ENCODE measurements at places on chromosomes 4 and X.
A peak's percentile ranks its signal among the peaks of the same experiment; 100 is the strongest.

- DNase-seq, result no peak
Measured at GRCh38 chr4:21366312-21366711, 582.3 kb downstream of the KCNIP4 start.

DNA sequence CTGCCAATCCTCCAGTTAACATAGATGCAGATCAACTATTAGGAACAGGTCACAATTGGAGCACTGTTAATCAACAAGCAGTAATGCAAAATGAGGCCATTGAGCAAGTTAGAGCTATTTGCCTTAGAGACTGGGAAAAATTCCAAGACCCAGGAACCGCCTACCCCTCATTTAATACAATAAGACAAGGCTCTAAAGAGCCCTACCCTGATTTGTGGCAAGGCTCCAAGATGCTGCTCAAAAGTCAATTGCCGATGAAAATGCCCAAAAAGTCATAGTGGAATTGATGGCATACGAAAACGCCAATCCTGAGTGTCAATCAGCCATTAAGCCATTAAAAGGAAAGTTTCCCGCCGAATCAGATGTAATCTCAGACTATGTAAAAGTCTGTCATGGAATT lies 20.5 kb upstream of the TRIM61 start:
- DNase-seq, result no peak

DNA sequence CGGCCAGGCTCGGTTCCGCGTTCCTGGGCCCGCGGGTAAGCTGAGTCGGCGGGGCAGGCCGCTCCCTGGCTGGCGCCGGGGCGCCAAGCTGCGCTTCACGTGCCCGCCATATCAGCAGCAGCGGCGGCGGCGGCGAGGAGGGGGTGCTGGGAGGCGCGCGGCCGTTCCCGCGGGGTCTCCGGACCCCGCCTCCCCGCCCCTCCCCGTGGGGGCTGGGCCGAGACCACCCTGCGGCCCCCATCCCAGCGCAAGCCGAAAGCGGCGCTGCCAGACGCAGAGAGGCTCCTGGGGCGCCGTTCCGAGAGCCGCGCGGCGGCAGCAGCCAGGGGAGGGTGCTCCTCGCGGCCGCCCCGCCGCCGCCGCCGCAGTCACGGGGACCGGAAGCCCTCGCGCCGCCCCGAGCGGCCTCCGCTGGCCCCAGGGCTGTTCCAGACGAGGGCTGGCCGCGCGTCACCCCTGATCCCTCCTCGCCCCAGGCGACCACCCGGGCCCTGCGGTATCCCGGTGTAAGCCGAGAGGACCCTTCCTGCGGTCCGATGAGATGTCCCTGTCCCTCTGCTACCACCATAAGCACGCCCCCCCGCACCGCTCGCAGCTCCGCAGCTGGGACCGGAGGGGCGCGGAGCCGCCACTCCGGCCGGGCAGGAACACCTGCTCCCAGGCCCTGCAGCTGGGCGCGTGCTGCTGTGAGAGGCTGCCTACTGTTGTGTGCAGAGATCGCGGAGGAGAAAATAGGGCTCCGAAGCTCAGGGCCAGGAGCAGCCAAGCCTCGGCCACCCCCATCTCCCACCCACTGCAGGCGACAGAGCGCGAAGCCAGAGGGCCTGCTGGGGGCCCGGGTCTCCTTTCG lies 7.5 kb upstream of the BCOR start:
- no peak for DNase-seq

DNA sequence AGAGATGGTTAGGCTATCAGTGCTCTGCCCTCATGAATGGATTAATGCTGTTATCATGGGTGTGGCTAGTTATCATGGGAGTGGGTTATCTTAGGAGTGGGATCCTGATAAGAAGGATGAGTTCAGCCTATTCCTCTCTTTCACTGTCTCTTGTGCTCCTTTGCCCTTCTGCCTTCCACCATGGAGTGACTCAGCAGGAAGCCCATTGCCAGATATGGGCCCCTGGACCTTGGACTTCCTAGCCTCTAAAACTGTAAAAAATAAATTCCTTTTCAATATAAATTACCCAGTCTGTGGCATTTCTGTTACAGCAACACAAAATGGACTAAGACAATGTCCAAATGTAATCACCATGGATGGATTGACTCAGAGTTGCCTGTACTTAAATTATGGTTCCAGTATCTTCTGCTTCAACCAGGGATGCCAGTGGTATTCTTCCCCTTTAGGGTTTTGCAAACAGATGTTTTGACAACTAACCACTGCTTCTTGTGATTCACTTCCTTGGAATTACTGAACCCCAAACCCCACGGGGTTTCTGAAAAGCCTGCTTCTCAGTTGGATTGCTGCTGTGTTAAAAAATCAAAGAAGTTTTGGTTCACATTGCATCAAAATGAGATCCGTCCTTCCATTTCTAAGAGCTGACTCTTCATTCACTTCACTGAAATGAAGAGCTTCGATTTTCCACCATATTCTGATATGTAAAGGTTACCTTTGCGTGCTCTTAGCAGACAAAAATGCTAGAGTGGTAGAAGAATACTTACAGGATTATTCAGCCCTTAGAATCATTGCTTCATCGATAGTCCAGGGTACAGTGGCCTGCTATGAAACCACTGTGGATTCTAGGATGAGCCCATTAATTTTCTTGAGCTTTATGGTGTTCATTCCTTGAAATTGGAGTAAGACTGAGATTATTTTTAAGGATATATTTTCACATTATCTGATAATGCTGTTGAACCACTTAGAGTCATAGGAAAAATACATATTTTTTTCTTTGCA lies 107.7 kb downstream of the FRMPD4 start:
- no peak for DNase-seq

DNA sequence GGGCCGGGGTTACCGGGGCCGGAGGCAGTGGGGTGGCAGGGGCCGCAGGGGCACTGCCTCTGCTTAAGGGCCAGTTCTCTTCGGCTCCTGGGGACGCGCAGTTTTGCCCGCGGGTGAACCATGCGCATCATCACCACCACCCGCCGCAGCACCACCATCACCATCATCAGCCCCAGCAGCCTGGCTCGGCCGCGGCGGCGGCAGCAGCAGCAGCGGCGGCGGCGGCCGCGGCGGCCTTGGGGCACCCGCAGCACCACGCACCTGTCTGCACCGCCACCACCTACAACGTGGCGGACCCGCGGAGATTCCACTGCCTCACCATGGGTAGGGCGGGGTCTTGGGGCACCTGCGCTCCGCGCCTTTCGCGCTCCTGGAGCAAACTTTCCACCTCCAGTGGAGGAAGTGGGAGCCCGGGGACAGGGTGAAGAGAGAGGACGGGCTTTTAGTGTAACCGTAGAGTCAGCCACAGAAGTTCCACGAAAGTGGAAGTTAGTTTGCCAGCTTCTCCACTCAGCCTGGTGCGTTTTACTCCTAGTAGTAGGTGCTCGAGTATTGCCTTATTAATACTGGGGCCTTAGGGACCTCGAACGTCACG lies 729 bp downstream of the GSX2 start:
- DNase-seq, result peak; percentile 34

DNA sequence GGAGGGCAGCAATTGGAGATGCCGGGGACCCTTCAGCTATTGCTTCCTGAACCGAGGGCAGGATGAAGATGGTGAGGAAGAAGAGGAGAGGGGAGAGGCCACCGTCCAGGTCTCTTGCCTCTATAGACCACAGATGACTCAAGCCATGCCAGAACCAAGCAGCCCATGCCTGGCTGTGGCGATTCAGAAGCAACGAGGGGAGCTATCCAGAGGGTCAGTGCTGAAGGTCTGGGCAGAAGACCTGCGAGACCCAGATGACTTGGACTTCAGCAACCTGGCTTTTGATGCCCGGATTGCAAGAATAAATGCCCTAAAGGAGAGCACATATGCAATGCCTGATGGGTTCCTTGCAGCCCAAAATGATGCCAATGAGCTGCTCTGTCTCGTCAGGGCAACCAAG lies 70.2 kb upstream of the PRPS2 start:
- DNase-seq, result no peak

- DNase-seq, result no peak
Measured at GRCh38 chr4:36601864-36602495, 320.6 kb downstream of the DTHD1 start.

DNA sequence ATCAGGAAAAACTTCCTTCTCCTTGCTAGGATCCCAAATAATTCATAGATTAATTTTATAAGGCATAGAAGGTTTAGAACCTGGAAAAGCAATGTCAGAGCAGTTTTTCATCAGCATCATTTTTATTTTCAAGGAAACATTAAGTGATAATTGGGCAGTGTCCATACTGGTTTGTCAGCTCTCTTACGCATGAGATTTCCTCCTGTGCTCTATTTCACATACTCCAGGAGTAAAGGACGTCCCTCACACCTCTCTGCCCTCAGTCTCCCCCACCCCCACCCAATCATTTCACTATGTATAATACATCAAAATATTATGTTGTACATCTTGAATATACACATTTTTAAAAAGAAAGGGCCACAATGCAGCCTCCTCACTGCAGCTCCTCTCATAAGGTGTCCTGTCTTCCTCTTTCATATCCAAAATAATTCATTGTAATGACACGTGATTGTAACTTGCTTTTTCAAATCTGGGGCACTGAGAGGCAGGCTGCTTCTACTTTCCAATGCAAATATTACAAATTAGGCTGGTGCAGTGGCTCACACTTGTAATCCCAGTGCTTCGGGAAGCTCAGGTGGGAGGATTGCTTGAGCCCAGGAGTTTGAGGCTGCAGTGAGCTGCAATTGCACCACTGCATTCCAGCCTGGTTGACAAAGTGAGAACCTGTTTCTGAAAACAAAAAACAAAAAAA lies 34.4 kb downstream of the ARHGEF38 start:
- DNase-seq, result no peak

- DNase-seq, result no peak
Measured at GRCh38 chr4:137463377-137464003, 68.8 kb downstream of the PCDH18 start.

- no peak for DNase-seq
Measured at GRCh38 chrX:17547658-17548057, 172.7 kb downstream of the NHS start.

DNA sequence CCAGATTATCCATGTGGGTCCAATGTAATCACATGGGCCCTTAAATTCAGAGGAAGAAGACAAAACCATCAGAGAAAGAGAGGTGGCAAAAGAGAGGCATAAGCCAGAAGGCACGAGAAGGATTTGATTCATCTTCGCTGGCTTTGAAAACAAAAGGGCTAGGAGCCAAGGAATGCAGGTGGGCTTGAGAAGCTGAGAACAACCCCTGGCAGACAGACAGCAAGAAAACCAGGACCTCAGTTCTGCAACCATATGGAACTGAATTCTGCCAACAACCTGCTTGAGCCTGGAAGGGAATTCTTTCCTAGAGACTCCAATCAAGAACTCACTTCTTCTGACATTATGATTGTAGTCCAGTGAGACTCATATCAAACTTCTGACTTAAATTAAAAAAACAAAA lies 1531.8 kb downstream of the PCDH7 start:
- DNase-seq, result no peak

- DNase-seq, result no peak
Measured at GRCh38 chrX:120419463-120419862, 49.6 kb downstream of the LAMP2 start.

- DNase-seq, result no peak
Measured at GRCh38 chr4:74000301-74000700, 1.8 kb upstream of the CXCL5 start.

DNA sequence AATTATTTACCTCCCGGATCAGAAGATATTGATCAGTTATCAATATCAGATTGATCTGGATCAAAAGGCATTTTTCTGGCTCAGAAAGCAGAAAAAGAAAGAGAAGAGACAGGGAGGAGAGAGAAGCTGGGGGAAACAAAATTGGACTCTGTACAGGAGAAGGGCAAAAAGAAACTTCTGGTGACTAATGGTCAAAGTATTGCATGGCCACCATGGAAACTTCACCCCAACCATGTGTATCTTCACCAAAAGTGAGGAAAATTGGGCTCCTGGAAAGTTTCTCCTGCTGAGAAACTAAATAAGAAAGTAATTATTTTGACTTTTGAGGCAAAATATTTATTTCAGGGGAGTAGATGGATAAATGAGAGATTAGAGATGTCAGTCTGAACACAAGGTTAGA lies 33.9 kb downstream of the RNF150 start:
- no peak for DNase-seq

DNA sequence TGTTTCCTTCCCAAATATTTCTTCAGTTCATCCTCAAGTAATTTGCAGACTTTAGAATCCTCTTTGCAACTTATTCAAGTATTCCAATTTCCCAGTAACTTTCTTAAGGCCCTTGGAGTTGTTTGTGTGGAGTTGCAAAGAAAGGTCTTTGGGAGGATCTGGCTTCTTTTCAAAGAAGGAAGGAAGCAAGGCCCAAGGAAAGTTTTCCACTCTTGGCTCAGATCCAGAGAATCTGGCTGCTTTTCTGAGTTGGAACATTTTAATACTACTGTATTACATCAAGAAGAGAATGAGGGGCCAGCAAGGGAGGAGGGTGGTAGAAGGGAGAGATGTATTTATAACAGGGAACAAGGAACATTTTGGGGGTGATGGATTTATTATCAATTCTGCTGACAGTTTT lies 10.5 kb downstream of the CDX4 start:
- no peak for DNase-seq

- DNase-seq, result no peak
Measured at GRCh38 chr4:28241021-28241420, 1380.4 kb downstream of the STIM2 start.

DNA sequence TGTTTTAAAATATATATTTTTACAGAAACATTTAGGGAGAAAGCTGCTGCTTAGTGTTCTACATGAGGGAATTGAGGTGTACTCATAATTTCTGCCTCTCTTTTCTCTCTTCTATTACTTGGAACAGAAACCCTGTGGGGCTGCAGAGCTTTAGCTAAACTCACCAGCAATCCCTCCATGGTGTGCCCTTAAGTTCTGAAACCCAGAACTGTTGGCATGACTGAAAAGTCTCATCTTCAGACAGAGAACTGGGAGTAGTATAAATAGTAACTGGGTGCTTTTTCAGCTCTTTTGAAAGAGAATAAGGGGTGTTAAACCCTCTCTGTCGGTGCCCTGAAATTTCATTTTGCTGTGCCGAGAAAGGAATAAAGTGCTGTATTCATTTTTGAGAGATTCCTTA lies 294.9 kb upstream of the BOD1L1 start:
- DNase-seq, result no peak

GRCh38 chrX:134794692-134795091 lies 136.4 kb upstream of the PLAC1 start:
- DNase-seq, result no peak

GRCh38 chr4:169050284-169050683 lies 40.2 kb upstream of the CBR4 start:
- DNase-seq, result no peak

DNA sequence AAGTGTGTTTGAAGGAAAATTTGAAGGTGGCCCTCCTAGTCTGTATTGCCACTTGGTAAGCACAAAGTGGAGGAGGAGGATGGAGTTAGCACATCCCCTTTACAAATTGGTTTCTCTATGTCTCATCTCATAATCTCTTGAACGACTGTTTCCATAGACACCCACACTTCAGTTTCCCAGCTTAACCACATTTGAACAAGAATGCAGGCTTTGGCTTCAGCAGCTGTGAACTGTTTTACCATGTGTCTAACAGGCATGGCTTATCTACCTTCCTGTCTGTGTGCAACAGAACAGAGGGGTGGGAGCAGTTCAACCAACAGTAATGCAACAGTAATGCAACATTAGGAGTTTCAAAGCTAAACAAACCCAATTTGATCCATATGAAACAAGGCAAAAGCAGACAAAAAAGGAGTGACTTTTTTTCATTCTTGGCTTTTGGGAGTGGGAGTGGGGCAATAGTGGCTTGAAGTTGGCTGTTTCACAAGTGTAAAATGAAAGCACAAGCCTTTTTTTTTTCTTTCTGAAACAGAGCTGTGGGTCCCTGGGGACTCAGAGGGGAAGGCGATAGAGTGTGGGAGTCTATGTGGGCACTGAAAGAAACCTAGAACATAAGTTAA lies 108.0 kb downstream of the ITM2A start:
- peak; percentile 27 for DNase-seq

GRCh38 chr4:101685126-101685525 lies 105.4 kb upstream of the BANK1 start:
- DNase-seq, result no peak

Data from activated CD4-positive, alpha-beta T cell treated with anti-CD3 and anti-CD28 coated beads, Interleukin-2, amount 50 U/mL, for 48 hours (primary cell).